NB4 (cell line): ENCODE measurements at places on chromosomes 7 and 10.

- DNase-seq, result no peak
Measured at GRCh38 chr10:34185998-34186397, 629.1 kb downstream of the PARD3 start.

DNA sequence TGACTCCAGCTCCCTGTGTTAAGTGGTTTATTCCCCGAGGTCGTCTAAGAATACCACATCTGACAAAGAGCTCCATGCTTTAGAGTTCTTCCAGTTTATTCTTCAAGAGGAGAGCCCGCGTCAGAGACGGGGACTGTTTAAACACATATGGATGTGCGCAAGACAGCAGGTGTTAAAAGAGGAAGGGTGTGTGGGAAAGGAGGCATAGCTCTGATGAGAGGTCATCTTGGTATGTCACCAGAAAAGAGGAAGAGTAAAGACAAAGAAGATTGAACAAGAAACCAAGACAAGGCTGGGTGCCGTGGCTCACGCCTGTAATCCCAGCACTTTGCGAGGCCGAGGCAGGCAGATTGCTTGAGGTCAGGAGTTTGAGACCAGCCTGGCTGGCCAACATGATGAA, 258.7 kb downstream of the CCDC3 start:
- DNase-seq, result peak; percentile 62

- no peak for DNase-seq
Measured at GRCh38 chr7:143394777-143395176, 13.6 kb downstream of the ZYX start.

DNA sequence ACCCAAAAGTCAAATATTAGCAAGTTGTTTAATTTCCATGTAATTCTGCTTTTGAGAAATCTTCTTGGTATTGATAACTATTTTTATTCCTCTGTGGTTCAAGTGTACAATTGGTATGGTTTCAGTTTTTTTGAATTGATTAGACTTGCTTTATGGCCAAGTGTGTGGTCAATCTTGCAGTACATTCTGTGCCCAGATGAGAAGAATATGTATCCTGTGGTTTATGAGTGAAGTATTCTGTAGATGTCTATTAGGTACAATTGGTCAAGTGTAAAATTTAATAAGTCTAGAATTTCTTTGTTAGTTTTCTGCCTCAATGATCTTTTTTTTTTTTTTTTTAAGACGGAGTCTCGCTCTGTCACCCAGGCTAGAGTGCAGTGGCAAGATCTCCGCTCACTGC, 36.6 kb upstream of the C7orf33 start:
- no peak for DNase-seq

DNA sequence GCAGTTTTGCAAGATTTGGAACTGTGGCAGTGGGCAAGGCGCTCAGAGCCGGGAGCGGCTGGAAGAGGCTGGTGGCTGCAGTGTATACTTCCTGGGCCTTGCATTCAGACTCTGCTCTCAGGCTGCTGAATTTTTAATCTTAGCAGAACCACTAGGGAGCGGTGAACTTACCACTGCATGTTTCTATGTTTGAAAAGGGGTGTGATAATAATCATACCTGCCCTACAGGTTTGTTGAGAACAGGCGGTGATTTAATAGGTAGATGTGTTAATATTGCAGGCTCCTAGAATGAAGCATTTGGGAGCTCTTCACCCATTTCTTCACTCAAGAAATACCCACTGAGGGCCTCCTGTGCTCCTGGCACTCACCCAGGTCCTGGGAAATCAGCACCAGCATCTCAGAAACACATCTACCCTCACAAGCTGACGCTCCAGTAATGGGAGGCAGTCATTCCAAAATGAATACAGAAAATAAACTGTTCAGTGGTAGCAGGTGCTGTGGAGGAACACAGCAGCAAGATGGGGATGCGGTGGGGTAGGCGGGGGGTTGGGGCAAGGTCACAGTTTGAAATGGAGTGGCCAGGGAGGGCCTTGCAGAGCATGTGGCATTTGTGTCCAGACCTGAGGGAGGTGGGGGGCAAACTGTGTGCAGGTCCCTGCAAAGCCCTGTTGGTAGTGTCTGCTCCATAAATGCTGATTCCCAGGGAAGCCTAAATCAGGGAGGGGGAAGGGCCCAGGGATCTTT, 41.0 kb downstream of the VWA2 start:
- no peak for DNase-seq

GRCh38 chr10:94274142-94274787, 88.5 kb downstream of the NOC3L start:
- no peak for DNase-seq

GRCh38 chr7:122544463-122544862, 154.5 kb downstream of the RNF133 start:
- peak; percentile 49 for DNase-seq

DNA sequence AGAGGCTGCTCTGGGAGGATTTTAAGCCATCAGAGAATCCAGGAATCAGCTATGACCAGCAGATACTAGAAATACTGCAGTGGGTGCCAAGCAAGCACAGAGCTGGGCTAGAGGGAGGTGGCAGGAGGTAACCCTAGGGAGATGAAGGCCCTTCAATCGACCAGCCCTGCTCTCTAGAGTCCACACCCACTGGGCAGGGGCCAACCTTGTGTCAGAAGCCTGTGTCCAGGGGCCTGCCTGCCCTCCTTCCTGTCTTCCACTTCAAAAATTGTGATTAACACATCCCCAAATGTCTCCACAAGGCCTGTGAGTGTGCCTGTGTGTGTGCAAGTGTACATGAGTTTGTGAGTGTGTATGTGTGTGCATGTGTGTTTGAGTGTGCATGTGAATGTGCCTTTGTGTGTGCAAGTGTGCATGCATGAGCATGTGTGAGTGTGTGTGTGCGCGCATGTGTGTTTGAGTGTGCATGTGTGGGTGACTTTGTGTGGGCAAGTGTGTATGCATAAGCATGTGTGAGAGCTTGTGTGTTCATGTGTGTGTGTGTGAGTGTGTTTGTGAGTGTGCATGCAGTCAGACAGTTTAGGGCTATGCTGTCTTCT, 367.7 kb downstream of the SFMBT2 start:
- DNase-seq, result peak; percentile 52

GRCh38 chr10:51567271-51567670, 132.1 kb downstream of the CSTF2T start:
- DNase-seq, result no peak

DNA sequence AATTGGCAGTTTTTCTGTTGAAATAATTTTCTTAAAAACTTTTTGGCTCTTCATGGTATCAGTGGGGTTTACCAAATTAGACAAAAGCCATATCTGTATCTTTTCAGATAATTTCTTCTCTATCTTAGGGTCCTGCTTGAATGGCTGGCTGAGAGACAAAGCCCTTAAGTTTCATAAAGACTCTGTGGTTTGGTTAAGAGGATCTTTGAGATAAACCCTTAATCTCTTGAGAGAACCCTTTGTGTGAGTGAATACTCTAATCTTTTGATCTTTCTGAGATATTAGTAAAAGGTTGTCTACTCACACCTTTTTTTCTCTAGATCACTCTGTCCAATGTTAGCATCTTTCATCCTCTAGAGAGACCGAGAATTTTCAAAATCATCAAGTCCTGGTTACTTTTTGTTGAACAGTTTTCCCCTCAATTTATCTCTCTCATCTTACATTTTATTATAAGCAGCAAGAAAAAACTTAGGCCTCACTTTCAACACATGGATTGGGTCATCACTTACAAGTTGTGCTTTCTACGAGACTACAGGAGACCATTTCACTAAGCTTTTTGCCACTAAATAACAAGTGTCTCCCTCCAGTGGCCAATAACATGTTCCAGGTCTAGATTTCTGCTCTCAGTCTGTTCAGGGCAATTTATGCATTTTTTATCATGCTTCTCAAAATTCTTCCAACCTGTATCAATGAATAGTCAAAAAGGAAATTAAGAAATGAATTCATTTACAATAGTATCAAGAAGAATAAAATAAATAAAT, 28.4 kb downstream of the DNAJC9 start:
- DNase-seq, result peak; percentile 53

- no peak for DNase-seq
Measured at GRCh38 chr10:127374901-127375300, 174.2 kb upstream of the NPS start.

DNA sequence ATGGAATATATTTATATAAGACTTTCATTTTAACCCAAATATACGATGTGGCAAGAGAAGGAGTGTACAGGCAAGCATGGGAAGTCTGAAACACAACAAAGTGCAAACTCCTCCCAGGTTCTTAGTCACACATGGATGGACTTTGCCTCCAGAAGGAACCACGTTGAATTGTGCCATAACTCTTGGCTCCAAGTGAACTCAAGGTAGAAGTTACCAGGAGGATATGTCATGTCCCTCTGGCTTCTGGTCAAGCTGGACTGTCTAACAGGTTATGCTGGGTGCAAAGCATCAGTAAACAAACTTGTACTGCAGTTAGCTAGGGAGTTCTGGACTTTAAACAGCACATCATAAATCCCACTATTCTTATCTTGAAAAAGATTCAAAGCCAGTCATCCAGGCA, 328.3 kb upstream of the TEX47 start:
- no peak for DNase-seq

- no peak for DNase-seq
Measured at GRCh38 chr7:69002416-69002815, 595.9 kb upstream of the AUTS2 start.

- no peak for DNase-seq
Measured at GRCh38 chr7:79897166-79897565, 237.5 kb upstream of the GNAI1 start.

DNA sequence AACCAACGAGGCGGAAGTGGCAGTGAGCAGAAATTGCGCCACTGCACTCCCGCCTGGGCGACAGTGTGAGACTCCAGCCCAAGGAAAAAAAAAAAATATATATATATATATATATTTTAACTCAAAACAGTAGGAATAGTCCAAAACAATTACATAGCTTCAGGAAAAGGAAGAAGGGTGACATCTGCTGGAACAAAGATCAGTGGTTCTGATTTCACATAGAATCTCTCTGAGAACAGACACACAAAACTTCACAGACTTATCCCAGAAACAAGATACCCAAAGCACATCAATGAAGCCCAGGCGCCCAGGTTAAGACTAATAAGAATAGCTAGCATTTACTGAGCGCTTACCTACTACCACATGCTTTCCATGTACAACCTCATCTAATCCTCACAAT, 45.0 kb downstream of the DNMBP start:
- DNase-seq, result no peak

- DNase-seq, result no peak
Measured at GRCh38 chr7:136278057-136278456, 300.9 kb upstream of the MTPN start.

DNA sequence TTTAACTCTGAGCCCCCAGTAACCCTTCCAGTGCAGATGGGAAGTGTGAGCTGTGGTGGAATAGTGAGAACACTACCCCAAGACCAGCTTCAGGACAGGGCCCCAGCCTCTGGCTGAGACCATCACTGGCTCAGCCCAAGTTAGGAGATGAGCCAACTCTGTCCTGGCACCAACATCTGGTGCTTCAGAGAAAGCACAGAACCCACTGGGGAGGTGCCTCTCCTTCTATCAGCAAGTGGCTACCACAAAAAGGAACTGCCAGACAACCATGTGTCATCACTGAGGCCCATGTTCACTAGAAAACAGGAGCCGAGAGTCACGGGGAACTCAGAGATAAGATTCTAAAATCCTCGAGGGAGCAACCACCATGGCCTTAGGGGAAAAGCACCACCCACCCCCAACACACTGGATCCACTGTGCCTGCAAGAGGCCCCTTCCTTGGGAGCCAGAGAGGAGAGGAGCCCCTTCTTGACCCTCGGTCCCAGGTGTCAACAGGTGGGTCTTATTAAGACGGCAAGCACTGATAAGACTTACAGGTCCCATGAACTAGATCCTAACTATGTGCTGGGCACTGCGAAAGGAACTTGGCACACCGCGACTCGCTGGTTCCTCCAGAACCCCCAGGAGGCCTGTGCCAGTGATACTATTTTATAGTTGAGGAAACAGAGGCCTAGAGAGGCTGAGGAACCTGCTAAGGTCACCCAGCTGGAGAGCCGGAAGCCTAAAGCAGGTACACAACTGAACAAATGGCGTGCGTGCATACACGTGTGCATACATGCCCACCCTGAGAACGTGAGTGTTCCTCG, 102.7 kb downstream of the FAM53B start:
- peak; percentile 98 for DNase-seq

GRCh38 chr7:4556868-4557793, 125.0 kb upstream of the FOXK1 start:
- DNase-seq, result no peak

DNA sequence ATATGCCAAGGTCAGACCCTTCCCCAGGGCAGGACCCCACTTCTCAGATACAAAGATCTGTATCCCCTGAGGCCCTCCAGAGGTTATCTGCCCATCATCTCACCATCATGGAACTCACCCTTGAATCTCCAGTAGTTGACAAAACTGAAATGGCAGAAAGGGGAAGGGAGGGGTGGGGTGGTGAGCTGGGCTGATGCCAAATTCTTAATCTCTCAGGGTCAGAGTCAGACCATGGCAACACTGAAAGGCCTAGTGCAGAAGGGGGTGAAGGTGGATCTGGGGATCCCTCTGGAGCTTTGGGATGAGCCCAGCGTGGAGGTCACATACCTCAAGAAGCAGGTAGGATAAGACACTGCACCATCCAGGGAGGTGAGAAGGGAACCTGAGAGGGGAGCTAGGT, 3.1 kb downstream of the CNPY4 start:
- no peak for DNase-seq

DNA sequence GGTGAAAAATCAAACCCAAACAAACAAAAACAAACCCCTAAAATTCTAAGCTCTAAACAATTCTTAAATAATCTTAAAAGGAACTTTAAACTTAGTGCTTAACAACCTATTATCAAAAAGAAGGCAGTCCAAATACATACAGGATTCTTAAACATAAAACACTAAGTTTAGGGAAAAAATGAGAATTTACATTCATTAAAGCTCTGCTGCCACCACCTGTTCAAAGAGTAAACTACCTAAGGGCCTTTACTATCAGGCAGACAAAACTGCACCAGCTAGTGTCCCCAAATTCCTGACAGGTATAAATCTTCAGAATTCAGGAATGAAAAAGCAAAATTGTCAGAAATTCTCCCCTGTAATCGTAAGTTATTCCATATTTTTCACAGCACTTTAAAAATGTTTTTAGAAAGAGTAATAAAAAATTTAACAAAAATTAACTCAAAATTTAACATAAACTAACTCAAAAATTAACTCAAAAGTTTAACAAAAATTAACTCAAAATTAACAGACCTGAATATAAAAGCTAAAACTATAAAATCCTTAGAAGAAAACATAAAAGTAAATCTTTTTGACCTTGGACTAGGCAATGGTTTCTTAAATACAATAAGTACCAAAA, 55.1 kb downstream of the PDZD8 start:
- DNase-seq, result peak; percentile 32

DNA sequence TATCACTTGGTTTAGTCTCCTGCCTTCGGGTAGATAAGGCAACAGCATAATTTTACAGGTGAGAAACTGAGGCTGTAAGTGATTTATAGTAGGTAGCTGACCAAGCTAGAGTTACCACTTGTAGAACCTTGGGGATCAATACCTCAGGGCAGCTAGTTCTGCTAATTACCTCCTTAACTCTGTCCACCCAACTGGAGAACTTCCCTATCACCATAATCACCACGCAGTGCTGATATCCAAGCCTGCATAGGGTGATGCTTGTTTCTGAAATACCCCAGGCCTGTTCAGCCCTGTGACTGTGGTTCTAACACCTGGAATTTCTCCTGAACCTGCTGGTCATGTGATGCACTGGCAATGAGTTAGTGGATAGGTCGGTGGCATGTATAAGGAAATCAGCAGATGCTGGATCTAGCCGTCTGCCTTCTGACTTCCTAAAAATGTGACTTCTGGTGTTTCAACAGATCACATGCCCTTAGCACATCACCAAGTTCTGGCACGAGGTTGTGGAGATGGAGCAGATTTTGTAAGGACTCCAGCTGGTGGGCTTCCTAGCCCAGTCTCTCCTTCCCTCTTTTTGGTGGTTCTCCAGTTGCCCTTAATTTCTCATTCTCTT, 15.3 kb downstream of the PLAU start:
- peak; percentile 36 for DNase-seq

GRCh38 chr7:14115701-14116100, 126.2 kb upstream of the ETV1 start:
- DNase-seq, result no peak
